RWPE2 (cell line): ENCODE measurements at places on chromosomes 12 and 14.
A peak's percentile ranks its signal among the peaks of the same experiment; 100 is the strongest.

DNA sequence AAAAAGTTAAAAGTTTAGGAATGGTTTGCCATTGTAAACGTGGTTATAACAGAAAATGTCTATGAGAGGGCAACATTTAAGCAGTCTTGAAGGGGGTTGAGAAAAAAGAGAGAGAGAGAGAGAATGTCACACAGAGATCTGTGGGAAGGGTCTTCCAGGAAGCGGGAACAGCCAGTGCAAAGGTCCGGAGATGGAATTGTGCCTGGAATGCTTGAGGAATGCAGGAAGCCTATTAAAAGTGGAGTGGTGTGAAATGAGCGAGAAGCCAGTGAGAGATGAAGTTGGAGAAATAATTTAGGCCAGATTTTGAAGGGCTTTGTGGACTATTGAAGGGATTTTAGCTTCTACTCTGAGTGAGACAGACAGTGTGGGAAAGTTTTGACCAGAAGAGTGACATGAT, 406.8 kb upstream of the TBX3 start:
- DNase-seq = no peak

DNA sequence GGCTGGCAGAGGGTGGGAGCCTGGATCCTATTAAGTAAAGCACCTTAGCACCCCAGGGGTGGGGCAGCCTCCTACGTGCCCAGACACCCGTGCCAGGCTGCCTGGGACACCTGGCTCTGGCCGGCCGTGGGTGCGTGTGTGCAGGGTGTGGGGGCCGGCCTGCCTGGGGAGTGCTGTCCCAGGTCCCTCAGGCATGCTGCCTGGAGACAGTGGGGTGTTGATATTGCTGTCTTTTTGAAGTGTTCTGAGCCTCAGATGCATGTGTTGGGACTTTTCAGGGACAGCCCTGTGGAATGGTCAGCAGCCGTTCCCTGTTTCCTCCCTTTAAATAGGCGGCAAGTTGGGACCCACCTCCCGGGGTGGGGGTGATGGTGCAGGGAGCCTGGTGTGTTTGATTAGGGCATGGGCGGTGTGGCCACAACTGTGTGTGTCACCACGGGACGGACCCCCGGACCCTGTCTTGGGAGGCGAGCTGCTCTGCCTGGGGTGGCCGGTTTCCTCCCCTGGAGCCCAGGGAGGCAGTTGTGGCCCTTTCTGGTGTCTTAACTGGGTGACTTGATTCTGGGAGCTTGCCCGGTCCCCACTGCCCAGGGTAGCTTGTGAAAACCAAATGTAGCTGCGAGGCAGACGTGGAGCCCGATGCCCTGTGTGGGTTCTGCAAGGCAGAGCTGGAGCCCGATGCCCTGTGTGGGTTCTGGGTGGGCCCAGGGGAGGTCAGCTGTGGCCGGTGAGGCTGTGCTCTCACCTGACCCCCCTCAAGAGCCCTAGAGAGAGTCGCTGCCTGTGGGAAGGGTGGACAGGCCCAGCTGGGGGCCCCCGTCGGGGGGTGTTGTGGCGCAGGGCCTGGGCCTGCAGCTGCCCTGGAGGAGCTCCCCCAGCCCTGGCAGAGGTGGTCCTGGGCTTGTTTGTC, 8.2 kb downstream of the ULK1 start:
- DNase-seq = no peak

DNA sequence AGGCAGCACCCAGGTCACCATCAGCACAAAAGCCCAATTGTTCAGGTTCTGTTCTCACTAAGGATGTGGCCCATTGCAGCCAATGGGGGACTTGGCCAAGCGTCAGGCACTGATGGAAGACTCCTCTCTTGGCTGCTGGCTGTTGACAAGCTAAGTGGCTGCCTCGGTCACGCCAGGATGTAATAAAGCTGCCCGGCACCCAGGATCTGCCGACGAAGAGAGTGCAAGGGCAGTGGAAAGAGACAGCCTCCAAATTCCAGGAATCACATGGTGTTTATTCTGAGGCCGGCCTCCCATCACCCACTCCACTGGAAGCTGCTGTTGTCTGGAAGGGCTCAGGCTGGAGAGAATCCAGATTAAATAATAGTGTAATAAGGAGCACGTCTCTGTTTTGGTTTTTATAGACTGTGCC, 451.8 kb upstream of the TBX3 start:
- no peak for DNase-seq

DNA sequence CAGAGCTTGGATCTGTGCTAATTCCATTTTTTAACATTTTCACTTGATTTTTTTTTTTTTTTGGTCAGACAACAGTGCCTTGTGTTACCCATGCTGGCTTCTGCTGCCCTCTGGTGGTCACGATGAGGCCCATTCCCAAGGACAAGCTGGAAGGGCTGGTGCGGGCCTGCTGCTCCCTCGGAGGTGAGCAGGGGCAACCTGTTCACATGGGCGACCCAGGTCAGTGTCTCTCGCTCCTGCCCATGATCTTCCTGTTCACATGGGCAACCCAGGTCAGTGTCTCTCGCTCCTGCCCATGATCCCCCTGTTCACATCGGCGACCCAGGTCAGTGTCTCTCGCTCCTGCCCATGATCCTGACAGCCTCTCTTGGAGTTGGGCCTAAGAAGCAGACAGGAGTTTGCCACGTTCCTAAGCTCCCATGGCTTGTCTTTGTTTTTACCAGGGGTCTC, 59.4 kb downstream of the DGLUCY start:
- DNase-seq = peak; percentile 86

GRCh38 chr12:58408516-58408915, 467.1 kb downstream of the ATP23 start:
- no peak for DNase-seq

DNA sequence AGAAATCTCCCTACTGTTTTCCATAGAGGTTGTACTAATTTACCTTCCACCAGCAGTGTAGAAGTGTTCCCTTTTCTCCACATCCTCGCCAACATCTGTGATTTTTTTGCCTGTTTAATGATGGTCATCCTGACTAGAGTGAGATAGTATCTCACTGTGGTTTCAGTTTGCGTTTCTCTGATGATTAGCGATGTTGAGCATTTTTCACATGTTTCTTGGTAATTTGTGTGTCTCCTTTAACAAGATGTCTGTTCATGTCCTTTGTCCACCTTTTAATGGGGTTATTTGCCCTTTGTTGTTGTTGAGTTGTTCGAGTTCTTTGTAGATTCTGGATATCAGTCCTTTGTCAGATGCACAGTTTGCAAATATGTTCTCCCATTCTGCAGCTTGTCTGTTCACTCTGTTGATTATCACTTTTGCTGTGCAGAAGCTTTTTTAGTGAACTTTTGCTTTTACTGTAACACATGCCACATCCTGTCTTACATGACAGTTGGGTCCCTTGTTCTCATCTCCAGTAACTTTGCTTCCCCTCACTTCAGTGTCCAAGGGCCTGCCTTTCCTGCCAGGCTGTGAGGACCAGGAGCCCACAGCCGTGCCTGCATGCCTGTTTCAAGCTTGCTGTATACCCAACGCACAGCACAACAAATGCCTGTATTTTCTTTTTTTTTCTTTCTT, 64.9 kb downstream of the SPRING1 start:
- no peak for DNase-seq
